ENCODE measurements at places on chromosomes 2 and 18. TPM values are rescaled to one million over a fixed set of nuclear protein-coding genes. Genes with fewer than 3 reads are reported as not detected.
A peak's percentile ranks its signal among the peaks of the same experiment; 100 is the strongest.

GRCh38 chr2:212979799-212980198 lies 171.6 kb downstream of the IKZF2 start:
- DNase-seq = no peak

GRCh38 chr2:43178602-43179542 lies 47.5 kb downstream of the ZFP36L2 start:
- DNase-seq = peak; percentile 86

DNA sequence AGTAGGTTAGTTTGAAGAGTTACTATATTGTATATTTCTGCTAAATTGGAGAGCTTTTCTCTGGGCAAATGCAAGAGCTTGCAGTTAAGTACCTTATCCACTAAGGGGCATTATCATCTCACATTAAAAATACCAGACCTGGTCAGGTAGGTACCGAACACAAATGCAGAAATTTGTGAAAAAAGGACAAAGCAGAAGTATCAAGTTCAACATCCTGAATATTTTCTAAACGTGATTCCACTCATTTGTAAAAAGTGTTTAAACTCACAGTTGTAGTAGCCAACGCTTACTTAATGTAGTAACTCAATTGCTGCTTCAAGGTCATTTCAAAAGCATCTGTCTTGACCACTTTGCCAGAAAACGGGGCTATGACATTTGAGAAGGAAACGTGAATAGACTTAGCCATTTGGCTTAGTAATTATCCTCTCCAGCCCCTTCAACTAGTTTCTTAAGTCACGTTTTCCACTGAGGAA lies 52.1 kb downstream of the CYRIA start:
- peak; percentile 17 for DNase-seq

DNA sequence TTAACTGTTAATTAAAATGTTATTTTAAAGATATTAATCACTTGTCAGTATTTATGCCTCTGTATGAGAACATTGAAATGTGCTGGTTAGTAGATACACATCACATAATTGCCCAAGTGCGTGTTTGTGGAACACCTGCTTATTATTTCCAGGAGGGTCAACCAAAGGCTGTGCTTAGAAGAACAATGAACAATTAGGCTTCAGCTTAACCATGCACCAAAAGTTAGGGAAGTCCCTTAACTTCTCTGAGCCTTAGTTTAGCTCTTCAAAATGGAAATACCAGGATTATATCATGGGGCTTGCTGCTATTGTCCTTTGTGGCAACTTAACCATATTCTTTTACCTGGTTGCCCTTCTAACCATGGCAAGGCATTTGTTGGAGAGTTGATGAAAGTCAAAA lies 43.0 kb upstream of the PLA2R1 start:
- DNase-seq = no peak

DNA sequence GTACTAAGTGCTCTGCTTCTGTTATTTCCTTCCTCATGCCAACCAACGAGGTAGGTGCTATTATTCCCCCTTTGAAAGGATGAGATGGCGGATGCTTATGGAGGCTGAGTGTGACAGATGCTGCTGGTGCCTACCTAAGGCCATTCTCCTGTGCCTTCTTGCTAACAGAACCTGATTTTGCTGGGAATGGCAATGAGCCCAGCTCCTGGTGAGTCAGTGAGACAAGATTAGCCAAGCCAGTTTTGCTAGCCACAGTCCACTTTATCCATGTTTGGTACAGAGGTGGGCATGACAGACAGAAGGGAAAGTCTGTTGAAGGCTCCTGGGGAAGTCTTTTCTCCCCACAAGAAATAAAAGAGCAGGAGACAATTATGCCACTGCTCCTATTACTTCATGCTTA lies 43.7 kb upstream of the TMEM163 start:
- DNase-seq = no peak

The CKAP2L gene
- 7.2 TPM for polyA plus RNA-seq

The CNDP1 gene
- 0.74 TPM for polyA plus RNA-seq

The FBXO48 gene
- polyA plus RNA-seq = 0.36 TPM

The CPO gene
- polyA plus RNA-seq = not detected

The ANKRD30B gene
- polyA plus RNA-seq = not detected

Measured in hepatocyte (in vitro differentiated cells).